ENCODE measurements at places on chromosomes 11 and 22.
A peak's percentile ranks its signal among the peaks of the same experiment; 100 is the strongest.

GRCh38 chr11:106998116-106998915 is 20.0 kb downstream of the GUCY1A2 start:
- DNase-seq: no peak

- DNase-seq: no peak
Observed at GRCh38 chr22:37497062-37497599, 10.9 kb upstream of the MFNG start.

- no peak for DNase-seq
Observed at GRCh38 chr11:19281041-19281440, 40.3 kb upstream of the E2F8 start.

DNA sequence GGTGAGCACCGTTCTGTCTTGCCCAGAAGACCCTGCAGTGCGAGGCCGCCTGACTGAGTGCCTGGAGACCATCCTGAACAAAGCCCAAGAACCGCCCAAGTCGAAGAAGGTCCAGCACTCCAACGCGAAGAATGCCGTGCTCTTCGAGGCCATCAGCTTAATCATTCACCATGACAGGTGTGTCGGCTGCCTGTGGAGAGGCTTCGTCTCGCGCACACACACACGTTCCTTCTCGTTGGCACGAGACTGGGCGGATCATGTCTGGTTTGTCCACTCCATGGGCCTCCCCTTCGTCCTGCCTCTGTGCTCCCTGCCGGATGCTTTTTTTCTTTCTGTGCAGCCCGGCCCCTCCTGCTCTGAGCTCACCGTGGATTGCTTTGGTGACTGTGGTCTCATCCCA is 51.1 kb downstream of the MUC6 start:
- no peak for DNase-seq

- DNase-seq: no peak
Observed at GRCh38 chr11:118918686-118919280, 6.9 kb downstream of the BCL9L start.

DNA sequence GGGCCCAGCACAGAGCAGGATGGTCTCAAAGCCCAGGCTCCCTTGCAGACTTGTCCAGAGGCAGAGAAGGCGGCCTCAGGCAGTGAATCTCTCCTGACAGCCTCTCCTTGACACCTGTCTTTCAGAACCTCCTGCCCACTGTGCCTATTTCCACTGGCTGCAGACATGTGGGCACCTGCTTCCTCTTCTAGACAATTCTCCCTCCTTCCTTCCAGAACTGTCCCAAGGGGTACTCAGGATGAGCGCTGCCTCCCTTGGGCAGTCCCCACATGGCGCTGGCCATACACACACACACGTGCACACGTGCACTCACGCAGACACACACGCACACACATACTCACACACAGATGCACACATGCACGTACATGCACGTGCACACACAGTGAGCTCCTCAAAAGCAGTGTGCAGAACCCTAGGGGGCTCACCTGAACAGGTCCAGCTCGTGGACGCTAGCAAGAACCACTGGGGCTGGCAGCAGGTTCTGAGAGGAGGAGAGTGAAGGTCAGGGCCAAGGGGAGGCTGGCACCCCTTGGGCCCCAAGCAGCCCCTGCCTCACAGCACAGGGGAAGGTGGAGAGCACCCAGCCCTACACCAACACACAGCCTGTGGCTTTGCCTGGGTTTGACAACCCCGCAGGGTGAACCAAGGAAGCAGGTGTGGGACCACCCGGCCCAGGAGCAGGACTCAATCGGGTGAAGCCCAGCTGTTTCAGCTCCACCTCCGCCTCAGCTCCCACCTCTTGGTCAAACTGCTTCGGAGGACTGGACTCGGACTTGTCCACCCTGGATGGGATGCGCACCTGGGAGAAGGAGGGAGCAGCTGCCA is 8.1 kb upstream of the PLXNB2 start:
- DNase-seq: no peak

DNA sequence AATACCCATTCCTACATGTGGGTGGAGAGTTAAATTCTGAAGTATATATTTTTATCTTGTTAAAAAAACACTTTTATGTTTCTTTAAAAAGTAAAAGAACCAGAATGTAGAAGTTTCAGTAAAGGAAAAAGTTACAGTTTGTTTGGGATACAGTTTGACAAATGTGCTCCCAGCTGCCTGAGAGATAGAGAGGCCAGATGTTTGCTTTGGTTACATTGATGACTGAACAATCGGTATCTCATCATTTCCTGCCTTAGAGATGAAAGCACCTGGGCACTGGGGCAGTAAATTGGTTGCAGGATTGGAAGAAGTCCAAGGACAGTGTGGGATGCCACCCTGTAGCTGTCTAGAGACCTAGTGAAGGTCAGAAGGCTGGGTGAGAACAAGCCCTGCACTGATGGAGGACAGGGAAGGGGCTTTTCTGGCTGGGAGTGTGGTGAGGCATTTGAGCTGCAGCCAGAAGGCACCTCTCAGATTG is 16.6 kb downstream of the MED15 start:
- DNase-seq: no peak

GRCh38 chr22:47125603-47126002 is 363.2 kb downstream of the TBC1D22A start:
- no peak for DNase-seq

- no peak for DNase-seq
Observed at GRCh38 chr22:33163815-33164214, 105.6 kb upstream of the SYN3 start.

DNA sequence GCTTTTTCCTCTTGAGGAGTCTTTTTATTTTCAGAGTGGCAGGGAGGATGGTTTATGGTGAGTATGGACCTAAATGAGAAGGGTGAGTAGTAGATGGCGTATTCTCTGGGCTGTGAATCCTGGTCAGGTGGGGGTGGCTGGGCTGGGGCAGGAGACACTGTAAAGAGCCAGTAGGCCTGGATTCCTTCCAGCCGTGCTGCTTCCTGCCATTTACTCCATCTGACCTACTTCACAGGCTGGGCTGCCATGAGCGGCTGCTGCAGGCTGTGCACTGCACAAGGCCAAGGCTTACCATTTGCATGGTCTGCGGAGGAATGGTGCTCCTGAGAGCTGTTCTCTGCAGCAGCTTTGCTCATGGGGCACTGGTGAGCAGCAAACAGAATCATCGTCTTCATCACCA is 297.6 kb downstream of the KIRREL3 start:
- DNase-seq: no peak

DNA sequence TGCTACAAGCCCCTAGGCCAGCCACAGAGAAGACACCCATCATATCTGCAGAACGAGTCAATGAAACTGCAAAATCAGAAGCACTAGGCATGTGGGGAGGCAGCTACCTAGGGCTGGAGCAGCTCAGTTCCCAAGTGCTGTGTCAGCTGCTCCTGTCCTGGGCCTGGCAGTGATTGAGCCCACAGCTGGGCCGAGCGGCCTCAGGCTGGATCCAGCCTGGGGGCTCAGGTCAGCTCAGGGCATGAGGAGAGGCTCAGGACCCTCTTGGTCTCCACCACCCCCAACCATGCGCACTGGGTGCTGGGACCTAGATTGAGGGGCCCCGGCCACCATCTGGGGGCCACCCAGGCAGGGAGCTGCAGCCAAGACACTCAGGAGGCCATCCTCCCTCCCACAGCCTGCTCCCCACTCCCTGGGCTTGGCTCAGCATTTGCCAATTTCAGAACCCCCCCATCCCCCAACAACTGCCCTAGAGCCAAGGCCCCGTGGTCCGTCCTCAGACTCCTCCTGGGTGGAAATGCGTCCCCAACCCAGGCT is 2.4 kb upstream of the TNNT3 start:
- no peak for DNase-seq

DNA sequence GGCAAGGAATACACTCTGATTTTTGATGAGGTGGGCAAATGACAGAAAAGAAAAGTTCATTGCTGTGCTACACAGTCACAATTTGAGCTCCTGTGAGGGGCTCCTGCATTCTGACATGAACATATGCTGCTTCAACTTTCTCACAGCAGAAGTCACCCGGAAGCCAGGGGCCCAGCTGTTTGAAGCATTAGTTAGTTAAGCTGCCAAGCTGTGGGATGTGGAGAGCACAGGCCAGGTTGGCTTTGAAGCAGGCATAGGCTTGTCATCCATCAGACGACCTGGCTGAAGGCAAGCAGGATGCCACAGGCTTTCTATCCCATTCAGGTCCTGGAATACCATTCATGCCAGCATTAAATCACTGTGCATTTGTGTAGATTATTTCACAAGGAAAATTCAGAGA is 63.1 kb downstream of the MTNR1B start:
- DNase-seq: no peak

GRCh38 chr11:121802542-121802941 is 313.5 kb downstream of the BLID start:
- DNase-seq: no peak

GRCh38 chr11:7576726-7577290 is 63.0 kb downstream of the PPFIBP2 start:
- no peak for DNase-seq

GRCh38 chr11:108197351-108197750 is 25.1 kb downstream of the NPAT start:
- DNase-seq: no peak

DNA sequence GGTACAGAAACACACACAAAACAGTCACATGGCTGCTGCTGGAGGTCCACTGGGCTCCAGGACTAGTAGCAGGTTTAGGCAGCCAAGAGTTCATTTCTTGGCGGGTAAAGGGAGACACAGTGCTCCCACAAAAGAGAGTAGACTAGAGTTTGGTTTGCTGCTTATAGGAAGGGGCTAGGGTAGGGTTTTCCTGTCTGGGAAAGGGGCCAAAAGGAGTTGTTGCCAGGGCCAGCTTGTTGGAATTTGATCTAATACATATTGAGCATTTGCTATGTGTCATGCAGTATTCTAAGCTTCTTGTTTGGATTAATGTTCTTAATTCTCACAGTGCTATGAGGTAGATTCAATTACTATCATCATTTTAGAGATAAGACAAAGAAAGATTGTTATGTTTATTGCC is 195.1 kb upstream of the PLET1 start:
- no peak for DNase-seq

- DNase-seq: no peak
Observed at GRCh38 chr22:38110008-38110862, at the start of gene BAIAP2L2. Gene BAIAP2L2, minus strand, starts transcription at chr22:38110684. Its CDS starts 159 bp downstream, at chr22:38110525.

DNA sequence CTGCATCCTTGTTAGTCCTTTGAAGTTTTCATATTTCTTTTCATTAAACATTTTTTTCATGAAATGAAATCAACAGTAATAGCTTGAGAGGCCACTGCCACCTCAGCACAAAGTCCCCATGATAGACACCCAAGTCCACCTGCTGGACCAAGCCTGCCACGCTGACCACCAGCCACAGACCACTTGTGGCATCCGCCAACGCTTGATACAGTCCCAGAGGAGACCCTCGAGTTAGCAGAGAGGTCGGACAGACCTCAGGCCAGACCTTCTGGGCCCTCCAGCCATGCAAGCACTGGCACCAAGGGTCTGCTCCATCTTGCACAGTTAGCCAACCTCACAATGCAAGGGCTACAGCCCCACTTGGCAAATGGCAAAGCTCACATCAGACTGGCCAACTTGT is 91.8 kb upstream of the RTL6 start:
- no peak for DNase-seq

GRCh38 chr11:27837895-27838563 is 137.8 kb upstream of the BDNF start:
- DNase-seq: no peak

DNA sequence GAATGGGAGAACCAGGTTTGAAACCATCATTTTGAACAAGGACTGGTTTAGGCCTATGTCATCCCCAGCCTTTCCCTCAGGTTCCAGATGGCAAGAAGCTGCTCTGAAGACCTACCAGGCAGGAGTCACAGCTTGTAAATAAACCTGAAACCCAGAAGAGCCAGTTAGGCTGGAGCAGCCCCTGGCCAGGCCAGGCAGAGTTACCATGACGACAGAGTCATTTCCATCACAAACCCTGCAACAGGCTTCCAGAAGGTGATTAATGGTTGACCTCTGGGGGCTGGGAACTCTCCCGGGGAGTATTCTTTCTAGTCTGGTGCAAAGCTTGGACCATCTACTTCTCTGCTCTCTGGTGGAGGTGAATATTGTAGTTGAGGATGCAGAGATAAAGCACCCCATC is 164.1 kb upstream of the NCAM1 start:
- no peak for DNase-seq

DNA sequence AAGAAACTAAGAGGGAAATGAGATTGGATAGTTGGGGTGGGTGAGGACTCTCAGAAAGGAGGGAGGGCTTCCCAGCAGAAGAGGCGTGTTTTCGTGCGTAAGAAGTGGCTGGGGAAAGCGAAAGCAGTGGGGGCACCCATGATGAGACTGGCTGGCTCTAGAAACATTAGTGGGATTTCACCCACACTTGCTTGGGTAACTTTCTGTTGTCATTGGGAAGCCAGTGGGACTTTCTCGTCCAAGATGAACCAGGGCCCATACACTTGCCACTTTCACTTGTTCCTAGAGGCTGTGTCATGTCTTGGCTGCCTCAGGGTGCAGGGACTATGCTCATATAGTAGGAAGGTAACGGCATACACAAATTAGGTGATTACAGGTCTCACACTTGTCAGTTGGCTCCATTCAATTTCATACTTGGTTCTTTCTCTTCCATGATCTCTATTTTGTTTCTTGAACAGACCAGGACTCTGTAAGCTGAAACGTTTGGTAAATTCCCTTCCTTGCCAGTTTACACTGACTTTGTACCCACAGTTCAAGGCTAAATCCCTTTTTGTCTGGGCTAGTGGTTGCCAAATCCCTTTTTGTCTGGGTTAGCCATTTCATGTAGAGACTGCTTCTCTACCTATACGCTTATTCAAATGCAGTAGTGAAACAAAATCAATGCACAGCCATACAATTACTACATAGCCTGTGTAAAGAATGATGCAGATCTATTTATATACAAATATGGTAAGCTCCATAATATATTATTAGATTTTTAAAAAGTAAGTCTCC is 42.0 kb upstream of the CXCR5 start:
- peak; percentile 56 for DNase-seq

GRCh38 chr11:79086056-79086455 is 354.8 kb downstream of the TENM4 start:
- DNase-seq: no peak

- DNase-seq: no peak
Observed at GRCh38 chr11:45879803-45880686, 5.4 kb upstream of the MAPK8IP1 start.

- DNase-seq: no peak
Observed at GRCh38 chr11:30919389-30920152, 333.4 kb upstream of the MPPED2 start.

DNA sequence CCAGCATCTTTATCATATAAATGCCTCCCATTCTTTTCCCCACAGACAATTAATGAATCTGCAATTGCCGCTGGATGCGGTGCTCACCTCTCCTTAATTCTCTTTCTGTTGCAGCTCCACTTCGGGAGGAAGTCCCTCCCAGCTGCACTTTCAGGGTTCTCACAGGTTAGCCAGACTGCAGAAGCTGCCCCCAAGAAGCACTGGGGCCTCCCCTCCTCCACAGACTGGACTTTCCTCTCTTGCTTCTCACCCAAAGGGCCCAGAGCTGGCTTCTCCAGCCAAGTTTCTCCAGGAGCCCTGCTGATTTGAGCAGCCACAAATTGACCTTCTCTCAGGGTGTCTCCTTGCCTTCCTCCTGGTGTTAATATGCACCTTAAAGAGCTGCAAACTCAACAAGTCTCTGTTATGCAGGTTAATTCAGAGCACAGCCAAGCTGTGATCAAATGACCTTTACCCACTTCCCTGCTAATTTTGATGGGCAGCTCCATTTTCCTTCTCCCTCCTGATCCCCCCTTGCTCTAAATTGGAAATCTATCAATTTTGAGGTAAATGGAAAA is 298.9 kb downstream of the BUD13 start:
- no peak for DNase-seq

GRCh38 chr11:78207532-78208256 is 19.0 kb downstream of the USP35 start:
- DNase-seq: no peak

- DNase-seq: no peak
Observed at GRCh38 chr11:75035911-75036565, 47.3 kb downstream of the NEU3 start.

GRCh38 chr11:75509020-75509720 is 16.6 kb downstream of the GDPD5 start:
- no peak for DNase-seq

Data from stimulated activated CD4-positive, alpha-beta T cell treated with anti-CD3 and anti-CD28 coated beads, Interleukin-1b, Interleukin-23, amount 100 ng/mL, for 48 hours (primary cell).